ENCODE measurements at places on chromosomes 2 and 18.

DNA sequence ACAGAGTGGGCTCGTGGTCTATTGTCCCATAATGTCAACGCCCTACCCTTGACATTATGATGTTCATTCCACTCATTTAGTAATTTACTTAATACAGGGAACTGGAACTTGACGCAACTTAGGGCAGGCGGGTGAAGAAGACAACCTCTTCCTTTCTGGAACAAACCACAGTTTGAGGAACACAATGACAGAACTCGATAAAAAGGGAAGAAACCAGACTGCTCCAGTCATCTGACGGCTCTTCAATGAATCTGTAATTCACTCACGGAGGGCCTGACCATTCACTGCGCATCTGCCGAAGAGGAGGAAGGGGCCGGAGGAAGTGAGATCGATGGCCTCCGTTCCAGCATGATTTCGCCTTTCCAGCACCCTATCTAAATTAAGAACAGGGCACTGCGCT, 83.2 kb downstream of the BCL2 start:
- no peak for DNase-seq

DNA sequence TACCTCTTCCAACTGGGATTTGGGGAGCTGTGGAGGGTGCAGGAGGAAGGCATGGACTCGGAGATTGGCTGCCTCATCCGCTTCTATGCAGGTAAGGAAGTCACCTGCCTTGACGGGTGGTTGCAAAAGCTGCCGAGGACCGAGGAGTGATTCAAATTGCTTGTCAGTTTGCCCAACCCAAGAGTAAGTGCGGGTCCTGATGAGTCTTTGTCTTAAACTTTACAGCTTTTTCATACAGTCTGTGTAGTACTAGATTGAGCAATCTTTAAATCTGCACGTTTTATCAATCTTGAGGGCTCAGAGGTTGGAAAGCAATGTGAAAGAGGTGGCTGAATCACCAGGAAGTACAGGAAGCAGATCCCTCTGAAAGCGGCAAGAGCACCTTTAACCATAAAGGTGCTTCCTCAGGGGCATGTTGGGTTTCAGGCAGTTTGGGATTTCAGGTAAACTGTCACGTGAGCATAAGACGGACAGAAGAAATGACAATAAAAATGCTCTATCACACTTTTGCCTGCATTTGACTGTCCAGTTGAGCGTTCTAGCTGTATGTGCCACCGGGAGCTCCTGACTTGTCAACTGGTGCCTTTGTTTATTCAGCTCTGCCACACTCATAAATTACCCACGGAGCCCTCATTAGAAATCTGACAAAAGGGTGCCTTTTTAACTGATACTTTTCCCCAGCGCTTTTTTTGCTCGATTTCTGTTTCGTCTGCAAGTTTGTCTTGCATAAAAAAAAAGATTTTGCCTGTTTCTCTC, 2.0 kb downstream of the PHLPP1 start:
- peak; percentile 8 for DNase-seq

- DNase-seq = no peak
These were observed 396.8 kb upstream of the NETO1 start for GRCh38 chr18:73264562-73264921.

GRCh38 chr2:234254783-234255521, 204.4 kb downstream of the SPP2 start:
- no peak for DNase-seq

DNA sequence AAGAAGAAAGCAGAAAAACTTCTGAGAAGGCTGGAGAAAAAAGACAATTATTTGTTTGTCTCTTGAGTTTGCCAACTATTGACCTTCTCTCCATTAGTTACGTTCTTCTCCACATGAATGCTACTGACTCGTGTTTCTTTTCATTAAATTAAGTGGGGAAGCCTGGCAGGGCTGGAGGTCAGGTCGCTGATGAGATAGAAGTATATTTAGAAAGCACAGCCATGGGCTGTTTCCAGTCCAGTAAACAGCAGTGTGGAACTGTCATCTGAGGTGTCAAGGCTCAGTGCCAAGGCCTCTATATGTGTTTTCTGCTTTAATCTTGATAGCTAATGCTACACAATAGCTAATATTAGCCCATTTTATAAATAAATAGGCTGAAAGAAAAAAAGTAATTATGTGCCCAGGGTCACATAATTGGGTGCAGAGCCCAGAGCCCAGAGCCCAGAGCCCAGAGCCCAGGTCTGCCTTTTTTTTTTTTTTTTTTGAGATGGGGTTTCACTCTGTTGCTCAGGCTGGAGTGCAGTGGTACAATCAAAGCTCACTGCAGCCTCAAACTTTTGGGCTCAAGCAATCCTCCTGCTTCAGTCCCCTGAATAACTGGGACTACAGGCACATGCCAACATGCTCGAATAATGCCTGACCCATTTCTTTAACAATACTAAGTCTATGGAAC, 6.3 kb downstream of the MSGN1 start:
- DNase-seq = no peak

GRCh38 chr2:195649629-195650190, 7.3 kb upstream of the SLC39A10 start:
- no peak for DNase-seq

DNA sequence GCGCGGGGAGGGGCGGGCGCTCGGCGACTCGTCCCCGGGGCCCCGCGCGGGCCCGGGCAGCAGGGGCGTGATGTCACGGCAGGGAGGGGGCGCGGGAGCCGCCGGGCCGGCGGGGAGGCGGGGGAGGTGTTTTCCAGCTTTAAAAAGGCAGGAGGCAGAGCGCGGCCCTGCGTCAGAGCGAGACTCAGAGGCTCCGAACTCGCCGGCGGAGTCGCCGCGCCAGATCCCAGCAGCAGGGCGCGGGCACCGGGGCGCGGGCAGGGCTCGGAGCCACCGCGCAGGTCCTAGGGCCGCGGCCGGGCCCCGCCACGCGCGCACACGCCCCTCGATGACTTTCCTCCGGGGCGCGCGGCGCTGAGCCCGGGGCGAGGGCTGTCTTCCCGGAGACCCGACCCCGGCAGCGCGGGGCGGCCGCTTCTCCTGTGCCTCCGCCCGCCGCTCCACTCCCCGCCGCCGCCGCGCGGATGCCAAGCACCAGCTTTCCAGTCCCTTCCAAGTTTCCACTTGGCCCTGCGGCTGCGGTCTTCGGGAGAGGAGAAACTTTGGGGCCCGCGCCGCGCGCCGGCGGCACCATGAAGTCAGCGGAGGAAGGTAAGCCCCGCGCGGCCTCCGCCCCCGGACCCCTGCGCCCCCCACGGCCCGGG, at the start of gene NFATC1:
Gene NFATC1, plus strand, starts transcription at position 170 of the 644 bp plus-strand sequence. Its CDS starts 295 bp downstream, at position 465.
- peak; percentile 63 for DNase-seq

DNA sequence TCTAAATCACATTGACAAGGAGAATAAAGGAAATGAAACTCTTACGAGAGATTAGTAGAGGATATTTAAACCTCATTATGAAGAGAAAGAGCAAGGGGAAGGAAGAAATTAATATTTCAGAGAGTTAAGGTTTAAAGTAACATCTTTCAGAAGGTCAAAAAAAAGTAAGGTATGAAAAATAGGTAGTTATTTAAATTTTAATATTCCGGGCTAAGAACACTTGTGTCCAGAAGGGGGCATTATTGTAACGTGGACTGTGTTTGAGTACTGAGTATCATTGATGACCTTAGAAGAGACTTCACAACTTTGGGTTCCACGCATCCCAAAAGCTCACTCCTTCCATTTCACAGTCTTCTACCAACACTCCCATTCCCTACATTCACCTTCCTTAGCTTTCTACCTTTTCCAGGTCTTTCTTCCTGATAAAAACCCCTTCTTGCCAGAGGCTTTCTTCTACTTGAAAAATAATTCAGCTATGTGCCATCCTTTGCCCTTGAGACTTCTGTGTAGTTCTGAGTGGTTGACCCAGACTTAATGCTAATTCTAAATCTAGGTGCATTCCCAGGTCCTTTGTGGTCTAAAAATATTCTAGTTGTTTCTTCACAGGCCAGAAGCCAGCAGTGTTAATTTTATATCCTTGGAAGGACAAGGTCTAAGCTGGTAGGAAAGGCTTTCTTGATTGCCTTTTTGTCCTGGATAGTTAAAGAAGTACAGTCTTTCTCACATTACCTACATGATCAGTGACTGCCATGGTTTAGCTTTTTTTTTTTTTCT, 16.5 kb downstream of the DYNC1I2 start:
- DNase-seq = no peak

DNA sequence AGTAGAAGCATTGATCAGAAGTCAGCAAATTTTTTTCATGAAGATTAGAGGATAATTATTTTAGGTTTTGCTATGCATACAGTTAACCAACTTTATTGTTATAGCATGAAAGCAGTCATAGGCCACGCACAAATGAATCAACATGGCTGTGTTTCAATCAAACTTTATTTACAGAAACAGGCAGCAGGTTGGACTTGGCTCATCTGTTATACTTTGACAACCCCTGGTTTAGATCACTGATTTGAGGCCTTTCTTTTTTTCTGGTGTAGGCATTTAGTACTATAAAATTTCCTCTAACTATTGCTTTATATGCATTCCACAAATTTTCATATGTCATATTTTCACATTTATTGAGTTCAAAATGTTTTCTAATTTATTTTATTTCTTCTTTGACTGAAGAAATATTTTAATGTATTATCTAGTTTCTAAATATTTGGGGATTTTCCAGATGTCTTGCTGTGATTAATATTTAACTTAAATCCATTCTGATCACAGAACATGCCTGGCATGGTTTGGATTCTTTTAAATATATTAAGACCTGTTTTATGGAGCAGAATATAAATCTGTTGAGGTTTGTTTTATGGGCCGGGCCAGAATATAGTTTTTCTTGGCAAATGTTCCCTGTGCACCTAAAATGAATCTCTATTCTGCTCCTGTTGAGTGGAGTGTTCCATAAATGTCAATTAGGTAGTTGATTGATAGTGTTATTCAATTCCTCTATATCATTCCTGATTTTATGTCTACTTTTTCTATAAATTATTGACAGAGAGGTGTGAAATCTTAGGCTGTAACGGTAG, 116.3 kb upstream of the KLHL29 start:
- DNase-seq = no peak

DNA sequence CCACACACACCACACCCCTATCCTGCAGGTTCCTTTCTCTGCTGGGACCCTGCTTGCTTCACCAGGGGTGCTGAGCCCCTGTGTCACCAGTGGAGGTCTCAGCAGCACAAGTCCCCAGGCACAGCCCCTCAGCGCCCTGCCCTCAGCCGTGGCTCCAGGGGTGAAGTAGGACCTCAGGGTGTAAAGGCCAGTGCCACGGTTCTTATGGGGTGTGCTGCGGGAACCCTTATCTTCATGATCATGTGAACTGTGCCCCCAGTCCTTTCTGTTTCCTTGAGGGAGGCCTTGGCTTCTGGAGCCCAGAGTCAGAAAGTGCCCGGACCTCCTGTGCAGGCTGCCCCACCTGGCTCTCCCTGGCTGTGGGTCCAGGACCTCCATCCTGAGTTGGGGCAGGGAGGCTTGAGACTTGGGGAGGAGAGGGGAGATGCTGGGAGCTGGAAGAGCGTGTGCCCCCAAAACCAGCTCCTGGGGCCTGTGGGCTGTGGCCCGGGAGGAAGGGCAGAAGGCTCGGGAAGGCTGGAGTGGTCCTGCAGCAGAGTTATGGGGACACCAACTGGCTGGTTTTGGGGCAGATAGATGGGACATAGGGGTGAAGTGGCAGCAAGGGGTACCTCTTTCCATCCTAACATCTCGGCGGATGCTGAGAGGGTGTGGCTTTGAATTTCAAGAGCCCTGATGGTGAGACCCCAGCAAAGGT, 20.2 kb upstream of the KLF11 start:
- DNase-seq = no peak

DNA sequence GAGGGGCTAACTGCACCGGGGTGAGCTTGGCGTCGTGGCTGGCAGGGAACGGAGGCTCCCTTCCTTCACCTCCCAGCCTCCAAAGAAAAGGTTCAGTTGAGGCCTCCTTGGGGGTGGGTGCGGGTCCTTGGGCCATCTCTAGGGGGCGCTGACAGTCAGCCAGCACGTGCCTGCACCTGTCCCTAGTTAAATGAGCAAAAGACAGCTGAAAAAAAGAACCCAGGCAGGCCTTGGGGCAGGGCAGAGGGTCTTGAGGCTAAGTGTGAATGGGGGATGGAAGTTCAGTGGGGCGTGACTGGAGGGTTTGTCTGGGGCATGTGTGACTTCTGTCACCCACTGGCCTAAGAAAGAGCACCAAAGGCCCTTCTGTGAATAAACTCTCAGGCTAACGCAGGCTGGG, 56.4 kb downstream of the ZFP36L2 start:
- DNase-seq = peak; percentile 61

GRCh38 chr2:217297096-217297495, 437.2 kb upstream of the TNP1 start:
- no peak for DNase-seq

DNA sequence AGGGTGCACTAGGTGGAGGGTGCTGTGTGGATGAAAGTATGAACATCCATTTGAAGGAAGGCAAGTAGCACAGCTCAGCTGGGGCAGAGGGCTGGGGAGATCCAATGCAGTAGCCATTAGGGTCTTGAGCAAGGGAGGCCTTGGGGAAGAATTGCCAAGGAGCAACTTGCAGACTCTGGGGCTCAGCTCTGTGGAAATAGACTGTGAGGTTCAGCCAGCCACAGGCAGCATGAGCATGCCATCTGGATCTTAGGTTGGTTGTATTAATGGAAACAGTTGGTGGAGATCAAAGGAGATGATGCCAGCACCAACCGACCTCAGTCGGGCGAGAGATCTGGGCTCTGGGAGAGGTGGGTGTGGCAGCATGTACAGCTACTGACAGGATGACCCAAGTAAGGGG, 5.6 kb downstream of the ZAP70 start:
- DNase-seq = no peak

DNA sequence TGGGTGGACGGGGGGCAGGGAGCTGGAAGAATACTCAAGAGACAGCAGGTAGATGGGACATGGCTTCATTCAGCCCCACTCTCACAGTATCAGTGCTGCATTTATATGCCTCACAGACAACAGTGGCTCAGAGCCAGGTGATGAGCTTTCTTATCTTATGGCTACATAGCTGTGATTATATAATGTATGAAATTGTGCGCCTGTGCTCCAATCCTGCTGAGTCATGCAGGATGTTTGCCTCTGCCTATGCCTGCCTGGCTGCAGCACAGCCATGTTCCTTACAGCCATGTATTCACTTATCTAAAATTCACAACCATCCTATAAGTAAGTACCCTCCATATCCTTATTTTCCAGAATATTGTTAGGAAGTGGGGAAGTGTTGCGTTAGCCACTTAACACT, 37.7 kb upstream of the RNF103 start:
- no peak for DNase-seq

DNA sequence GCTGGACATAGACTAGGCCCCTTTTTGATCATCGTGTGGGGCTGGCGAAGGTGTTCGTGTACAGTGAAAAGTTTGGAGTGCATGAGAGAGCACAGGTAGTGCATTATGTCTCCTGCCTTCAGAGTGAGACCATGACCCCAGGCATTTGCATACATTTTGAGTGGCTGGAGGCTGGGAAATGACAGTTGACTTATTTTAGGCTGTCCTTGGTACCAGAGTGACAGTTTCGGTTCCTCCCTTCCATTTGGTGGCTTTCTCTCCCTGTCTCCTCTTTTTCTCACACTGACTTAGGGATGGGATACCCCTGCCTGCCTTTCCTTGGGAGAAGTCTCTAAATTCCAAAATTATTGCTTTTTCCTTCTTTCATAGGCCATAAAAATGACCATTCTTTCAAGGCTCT, 20.1 kb downstream of the SERPINB12 start:
- no peak for DNase-seq

GRCh38 chr18:67428805-67429204, 87.7 kb downstream of the DSEL start:
- no peak for DNase-seq

Data from effector memory CD8-positive, alpha-beta T cell (primary cell).